Effector memory CD8-positive, alpha-beta T cell (primary cell): ENCODE measurements at places on chromosomes 11 and 22.
A peak's percentile ranks its signal among the peaks of the same experiment; 100 is the strongest.

DNA sequence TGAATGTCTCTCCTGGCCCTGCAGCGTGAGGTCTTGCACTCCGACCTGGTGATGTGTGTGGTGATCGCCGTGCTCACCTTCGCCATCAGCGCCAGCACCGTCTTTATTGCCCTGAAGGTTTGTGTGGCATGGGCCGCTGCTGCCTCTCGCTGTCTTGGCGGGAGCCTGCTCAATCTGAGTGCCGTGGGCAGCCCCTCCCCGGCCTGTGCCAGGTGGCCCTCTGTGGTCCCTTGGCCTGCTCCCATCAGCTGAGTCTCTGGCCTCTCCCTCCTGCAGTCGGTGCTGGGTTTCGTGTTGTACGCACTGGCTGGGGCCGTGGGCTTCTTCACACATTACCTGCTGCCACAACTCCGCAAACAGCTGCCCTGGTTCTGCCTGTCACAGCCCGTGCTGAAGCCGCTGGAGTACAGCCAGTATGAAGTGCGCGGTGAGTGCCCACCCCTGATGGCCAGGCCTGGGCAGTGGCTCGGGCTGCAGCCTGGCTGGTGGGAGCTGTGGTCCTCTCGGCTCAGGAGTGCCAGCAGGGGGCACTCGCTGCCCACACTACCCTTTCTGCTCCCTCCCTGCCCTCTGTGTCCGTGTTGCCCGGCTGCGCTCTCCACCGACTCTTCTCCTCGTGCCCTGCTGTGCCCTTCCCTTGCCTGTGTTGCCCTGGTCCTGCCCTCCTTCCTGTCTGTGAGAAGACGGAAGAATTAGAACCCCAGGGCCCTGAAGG is 10.2 kb downstream of the PCNX3 start:
- H3K4me1 ChIP-seq = peaks cover 26% of the 10 kb centered on the region
- H3K4me3 ChIP-seq = no peak overlapping the region
- peak; percentile 46 for DNase-seq
- H3K36me3 ChIP-seq = peaks cover 60% of the 10 kb centered on the region
- H3K27me3 ChIP-seq = no peaks in the 10 kb centered on the region

- no peak overlapping the region for H3K27ac ChIP-seq
- no peaks in the 10 kb centered on the region for H3K36me3 ChIP-seq
- DNase-seq = no peak
- no peaks in the 10 kb centered on the region for H3K27me3 ChIP-seq
- H3K4me1 ChIP-seq = no peaks in the 10 kb centered on the region
- no peak overlapping the region for H3K4me3 ChIP-seq
Measured at GRCh38 chr11:24609192-24610119, 112.6 kb downstream of the LUZP2 start.

GRCh38 chr11:61919705-61920631 is 2.6 kb upstream of the RAB3IL1 start:
- H3K36me3 ChIP-seq = no peaks in the 10 kb centered on the region
- no peak overlapping the region for H3K27ac ChIP-seq
- peaks cover 11% of the 10 kb centered on the region for H3K4me1 ChIP-seq
- DNase-seq = no peak
- H3K27me3 ChIP-seq = peaks cover 70% of the 10 kb centered on the region
- no peak overlapping the region for H3K4me3 ChIP-seq

DNA sequence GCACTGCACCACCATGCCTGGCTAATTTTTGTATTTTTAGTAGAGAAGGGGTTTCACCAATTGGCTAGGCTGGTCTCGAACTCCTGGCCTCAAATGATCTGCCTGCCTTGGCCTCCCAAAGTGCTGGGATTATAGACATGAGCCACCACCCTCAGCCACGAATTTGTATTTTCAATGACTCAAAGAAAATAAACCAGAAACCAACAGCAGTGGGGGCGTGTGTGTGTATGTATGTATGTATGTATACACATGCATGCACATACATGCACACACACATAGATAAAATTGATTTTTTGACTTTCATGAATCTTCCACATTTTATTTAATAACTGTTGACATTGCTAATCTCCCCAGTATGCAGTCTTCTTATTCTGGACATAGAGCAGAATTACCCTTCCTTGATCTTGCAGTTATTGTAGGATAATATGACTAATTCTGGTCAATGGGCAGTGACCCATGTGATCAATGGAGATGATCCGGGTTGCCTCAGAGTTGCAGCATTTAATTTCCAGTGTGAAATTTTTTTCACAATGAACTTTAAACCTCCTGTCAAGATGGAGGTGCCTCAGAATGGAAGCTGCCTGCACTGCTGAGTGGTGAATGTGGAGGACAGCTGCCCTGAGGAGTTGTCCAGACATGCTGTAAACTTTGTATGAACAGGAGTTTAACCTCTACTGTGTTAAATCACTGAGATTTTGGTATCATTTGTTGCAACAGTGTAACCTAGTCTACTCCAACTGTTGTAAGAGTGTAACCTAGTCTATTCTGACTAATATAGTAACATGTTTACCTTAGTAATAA is 12.8 kb upstream of the PTPN5 start:
- H3K4me3 ChIP-seq = no peak overlapping the region
- no peaks in the 10 kb centered on the region for H3K4me1 ChIP-seq
- DNase-seq = no peak
